ENCODE measurements at places on chromosomes 16 and 17.

DNA sequence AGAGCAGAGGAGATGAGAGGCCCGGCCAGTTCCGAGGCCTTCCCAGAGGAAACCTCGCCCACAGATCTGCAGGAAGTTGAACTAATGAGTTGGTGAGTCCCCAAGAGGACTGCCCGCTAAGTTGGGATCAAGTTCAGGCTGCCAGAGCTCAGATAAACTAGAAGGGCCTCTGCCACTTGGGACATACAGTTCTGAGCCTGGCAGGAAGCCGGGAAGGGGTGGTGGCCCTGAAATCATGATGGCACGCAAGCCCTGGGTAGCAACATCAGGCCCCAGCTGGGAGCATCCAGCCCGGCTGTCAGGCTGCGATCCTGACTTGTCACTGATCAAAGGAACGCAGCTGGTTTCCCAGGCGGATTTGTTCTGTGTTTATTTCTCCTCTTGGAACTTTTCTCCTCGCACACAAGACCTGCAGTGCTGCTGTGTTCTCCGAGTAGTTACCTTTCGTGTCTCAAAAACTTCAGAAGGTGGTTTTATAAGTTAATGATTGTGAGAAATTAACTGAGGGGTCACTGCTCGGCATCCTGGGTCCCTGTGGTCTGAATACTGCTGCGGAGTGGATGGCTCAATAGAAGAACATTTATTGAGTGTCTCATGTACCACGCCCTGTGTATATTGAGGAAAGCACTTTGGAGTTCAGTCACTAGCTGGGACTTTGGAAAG, 8.0 kb upstream of the WFDC1 start:
- no peak for DNase-seq

DNA sequence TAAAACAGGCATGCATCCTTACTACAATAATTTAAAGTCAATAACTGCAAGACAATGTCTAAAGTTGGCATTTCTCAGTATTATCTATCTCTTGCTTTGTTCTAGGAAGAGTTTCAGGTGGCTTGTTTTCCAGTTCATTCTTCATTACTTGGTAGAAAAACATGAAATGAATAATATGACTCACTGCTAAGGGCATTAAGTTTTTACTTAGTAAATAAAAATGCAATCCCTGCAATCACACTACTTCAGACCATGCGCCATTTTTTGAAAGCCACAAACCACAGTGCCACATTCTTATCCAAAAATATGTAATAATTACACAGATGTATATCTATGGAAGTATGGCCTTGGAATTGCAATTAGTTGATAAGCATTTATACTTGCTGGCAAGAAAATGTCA, 55.4 kb downstream of the CREBBP start:
- DNase-seq: no peak

DNA sequence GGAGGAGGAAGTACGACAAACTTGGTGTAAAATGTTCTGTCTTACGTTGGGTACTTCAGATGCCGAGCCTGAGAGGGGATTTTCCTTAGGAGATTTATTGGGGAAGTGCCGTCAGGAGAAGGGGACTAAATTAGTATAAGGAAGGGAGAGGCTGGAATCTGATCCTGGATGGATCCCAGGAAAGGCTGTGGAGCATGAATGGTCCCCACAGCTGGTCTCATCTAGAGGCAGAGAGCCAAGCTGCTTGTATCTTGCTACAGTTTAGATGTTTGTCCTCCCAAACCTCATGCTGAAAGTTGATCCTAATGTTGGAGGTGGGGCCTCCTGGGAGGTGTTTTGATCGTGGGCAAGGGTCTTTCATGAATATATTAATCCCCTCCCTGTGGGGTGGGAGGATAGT, 798.4 kb upstream of the EEF2KMT start:
- DNase-seq: no peak

GRCh38 chr16:71479420-71479819, 9.7 kb downstream of the ZNF19 start:
- DNase-seq: no peak

DNA sequence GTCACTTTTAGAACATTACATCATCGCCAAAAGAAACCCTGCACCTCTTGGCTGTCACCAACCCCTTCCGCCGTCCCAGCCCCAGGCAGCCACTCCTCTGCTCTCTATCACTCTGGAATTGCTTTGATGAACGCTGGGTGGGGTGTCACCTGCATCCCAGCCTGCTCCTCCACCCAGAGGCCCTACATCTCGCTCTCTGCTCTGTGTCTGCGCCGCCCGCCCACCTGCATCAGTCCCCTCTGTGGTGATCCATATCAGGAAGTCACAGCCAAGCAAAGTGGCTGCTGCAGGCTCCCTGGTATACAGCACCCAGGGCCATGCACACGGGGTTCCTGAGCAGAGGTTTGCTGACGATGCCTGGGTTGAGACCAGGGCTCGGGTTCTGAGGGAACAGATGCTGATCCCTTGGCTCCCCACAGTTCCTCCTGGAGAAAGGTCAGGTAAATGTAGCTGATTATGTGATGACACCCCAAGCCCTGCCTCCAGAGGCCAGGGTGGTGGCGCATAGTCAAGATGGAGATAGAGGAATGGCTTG, 30.8 kb downstream of the MPRIP start:
- no peak for DNase-seq

Measured in GM20000 (cell line).